ENCODE measurements at places on chromosomes 11 and 22. TPM values are rescaled to one million over a fixed set of nuclear protein-coding genes. Genes with fewer than 3 reads are reported as not detected.

GUCD1 gene
- total RNA-seq, result 44.5 TPM

VSIG10L2 gene
- total RNA-seq, result not detected

RASD2 gene
- 1.1 TPM for total RNA-seq

CRYBB3 gene
- total RNA-seq, result not detected
